ENCODE measurements at places on chromosomes 3 and 15. TPM values are rescaled to one million over a fixed set of nuclear protein-coding genes. Genes with fewer than 3 reads are reported as not detected.

DNA sequence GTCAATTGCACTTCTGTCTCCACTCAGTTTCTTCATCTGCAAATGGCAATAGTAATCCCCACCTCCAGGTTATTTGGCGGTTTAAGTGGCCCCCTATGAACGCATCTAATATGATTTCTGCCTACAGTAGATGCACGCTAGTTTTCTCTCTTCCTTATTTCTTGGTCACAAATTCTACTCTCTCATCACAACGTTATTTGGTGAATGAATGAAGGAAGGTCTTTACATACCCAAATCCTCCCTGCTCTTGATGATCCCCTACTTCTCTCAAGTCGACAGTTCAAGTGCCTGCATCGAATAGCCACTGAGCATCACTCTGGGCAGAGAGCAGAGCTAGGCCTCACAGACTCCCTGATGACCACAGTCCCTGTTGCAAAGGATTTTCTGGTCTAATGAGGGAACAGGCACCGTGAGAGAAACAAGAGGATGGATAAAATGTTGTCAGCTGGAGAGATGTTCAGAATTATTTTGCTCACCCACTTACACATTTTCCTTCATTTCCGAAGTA lies 181.2 kb upstream of the SMAD3 start:
- no peak overlapping the region for H3K4me3 ChIP-seq
- peak overlapping the region; percentile 80 for H3K27ac ChIP-seq
- DNase-seq = peak; percentile 88
- H3K36me3 ChIP-seq = no peaks in the 10 kb centered on the region

DNA sequence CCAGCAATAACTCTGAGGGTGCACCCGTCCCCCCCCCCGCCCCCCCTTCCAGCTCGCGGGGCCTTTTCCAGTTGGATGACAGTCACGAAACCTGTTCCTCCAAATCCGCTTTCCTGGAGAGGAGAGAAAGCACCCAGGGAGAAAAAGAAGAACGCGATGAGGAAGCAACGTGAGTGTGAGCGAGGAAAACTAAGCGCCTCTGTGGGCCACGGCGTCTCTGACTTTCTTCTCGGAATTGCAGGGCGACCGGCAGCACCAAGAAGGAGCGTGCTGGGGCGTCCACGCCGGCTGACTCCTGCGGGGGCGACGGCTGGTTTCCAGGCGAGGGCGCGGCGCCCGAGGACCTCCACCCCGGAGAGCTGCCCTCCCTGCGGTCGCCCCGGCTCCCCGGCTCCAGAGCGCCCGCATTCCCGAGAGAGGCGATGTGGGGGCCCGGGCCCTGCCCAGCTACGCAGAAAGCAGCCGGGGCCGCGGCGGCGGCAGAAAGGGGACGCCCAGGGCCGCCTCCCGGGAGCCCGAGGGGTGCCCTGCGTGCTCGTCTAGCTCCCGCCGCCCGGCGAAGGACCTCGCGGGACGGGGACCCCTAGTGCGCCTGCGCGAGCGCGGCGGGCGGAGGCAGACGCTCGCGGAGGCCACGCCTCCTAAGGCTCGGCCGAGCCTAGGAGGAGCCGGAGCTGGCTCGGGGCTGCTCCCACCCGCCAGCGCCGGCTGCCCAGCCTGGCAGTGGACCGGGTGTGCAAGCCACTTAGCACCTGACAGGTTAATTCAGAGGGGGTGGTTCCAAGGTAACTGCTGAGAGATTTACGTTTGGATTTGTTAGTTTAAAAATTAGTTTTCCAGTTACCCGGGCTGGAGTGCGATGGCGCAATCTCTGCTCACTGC lies 15.3 kb upstream of the ADIPOQ start:
- peaks cover 38% of the 10 kb centered on the region for H3K4me1 ChIP-seq
- peak overlapping the region; percentile 67 for H3K4me3 ChIP-seq
- peak overlapping the region; percentile 70 for H3K27ac ChIP-seq
- no peaks in the 10 kb centered on the region for H3K27me3 ChIP-seq
- no peaks in the 10 kb centered on the region for H3K36me3 ChIP-seq
- no peak for DNase-seq

DNA sequence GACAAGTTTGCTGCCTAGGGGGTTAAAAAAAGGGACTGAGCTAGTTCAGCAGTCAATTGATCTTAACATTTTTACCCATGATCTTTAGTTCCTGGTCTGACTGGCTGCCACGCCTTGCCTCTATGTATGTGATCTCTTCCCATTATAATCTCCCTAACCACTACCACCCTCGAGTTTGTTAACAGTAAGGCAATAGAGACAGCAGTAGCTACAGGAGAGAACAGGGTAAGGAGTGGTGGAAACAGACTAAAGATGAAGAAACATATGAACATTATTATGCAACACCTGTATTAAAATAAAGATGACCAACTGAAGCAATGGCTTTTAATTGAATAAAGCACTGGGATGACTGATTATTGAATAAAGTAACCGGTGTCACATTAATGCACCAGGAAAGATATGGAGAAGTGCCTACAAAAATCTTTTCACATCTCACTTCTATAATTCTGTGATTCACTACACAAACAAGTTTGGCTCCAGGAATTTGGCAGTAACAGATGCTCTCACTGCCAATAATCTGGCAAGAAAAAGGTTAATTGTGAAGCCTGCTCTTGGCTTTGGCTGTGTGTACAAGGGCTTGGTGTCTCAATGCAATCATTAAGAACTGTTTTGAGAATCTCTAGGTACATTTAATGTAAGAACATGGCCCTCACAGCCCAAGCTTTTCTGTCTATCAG lies 95.7 kb downstream of the HHLA2 start:
- no peak overlapping the region for H3K4me3 ChIP-seq
- no peaks in the 10 kb centered on the region for H3K36me3 ChIP-seq
- no peak for DNase-seq
- H3K4me1 ChIP-seq = peaks cover 7% of the 10 kb centered on the region

- no peaks in the 10 kb centered on the region for H3K27me3 ChIP-seq
- H3K27ac ChIP-seq = no peak overlapping the region
- peak; percentile 81 for DNase-seq
- no peak overlapping the region for H3K4me3 ChIP-seq
- no peaks in the 10 kb centered on the region for H3K4me1 ChIP-seq
These were observed 238.0 kb downstream of the MEX3B start for GRCh38 chr15:81807806-81808205.

DNA sequence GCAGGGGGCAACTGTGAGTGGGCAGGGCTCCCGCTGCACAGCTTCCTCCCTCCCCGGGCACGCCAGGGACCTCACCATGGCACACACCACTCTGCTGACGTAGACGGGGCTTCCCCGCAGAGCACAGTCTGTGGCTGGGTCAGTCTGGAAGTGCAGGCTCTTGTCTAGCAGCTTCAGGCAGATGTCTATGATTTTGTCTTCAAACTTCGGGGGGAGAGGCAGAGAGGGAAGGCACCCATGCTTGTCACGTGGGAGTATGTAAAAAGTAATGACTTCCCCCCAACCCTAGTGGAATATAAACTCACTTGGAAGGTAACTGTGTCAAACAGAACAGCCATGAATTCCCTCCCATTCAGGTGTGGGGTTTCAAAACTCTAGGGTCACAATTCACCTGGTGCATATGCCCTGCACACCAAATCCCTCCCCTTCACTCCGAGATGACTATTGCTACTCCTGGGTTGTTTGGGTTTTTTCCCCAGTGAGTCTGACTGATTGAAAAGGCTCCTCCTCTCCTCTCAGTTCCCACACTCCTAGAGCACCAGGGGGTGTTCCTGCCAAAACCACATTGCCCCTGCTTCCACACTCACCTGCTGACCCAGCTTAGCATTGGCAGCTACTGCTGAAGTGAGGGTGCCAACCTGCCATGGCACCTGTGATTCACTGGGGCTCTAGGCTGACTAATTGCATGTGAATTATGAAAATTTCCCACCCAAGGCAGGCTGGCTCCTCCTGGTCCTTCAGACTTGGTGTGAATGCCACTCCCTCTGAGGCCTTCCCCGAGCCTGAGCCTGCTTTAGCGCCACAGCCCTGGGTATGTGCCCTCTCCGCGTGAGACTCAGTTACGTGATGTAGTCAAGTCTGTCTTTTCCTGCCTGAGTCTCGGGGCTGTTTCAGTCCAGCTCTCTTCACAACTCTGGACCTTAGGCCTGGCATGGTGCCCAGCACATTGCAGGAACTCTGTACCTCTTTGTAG lies 13.0 kb downstream of the TGM5 start:
- H3K4me3 ChIP-seq = no peak overlapping the region
- H3K36me3 ChIP-seq = no peaks in the 10 kb centered on the region
- H3K27ac ChIP-seq = no peak overlapping the region

- no peaks in the 10 kb centered on the region for H3K4me1 ChIP-seq
- no peaks in the 10 kb centered on the region for H3K27me3 ChIP-seq
- no peak overlapping the region for H3K4me3 ChIP-seq
These were observed 262.2 kb downstream of the MEX3B start for GRCh38 chr15:81783586-81783985.

DNA sequence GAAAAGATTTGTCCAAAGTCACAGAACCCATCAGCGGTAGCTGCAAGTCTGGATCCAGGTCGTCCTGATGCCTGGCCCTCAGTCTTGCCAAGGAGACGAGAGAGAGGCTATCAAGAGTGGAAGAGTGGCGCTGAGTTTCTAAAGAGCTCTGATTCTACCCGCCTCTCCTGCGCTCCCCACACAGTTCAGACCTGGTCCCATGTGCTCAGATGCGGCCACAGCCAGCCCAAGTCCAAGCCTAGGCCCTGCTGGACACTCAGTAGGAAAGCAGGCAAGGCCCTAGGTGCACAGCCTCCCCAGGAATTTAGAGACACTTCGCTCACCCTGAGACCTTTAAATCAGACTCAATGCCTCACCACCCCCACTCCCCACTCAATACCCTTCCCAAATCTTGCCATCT lies 32.4 kb downstream of the CCDC12 start:
- H3K4me3 ChIP-seq = no peak overlapping the region
- DNase-seq = no peak
- peaks cover 79% of the 10 kb centered on the region for H3K4me1 ChIP-seq
- no peaks in the 10 kb centered on the region for H3K27me3 ChIP-seq

DNA sequence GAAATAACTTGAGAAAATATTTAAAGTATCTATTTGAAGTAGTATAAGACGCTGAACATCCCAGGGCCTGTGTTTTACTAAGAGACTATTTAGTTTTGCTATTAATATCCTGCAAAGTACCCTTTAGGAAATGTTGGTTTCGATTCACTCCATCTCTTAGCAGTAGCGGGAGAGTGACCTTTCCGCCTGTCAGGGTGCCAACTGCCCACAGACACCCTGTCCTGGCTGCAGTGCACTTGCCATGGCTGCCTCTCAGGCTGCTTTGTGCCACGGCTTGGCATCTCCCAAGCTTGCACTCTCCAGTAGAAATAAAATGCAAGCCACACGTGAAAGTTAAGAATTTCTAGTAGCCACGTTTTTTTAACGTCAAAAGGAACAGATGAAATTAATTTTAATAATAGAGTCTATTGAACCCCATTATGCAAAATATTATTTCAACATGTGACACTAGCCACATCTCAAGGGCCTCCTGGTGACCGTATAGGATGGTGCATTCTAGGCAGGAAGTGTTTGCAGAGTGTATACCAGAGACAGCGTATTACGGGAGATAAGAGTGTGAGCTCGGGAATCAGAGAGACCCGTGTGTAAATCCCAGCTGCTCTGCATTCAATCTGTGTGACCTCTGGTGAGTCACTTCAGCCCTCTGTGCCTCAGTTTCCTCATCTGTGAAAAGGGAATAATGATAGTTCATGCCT lies 19.8 kb downstream of the ADAMTS9 start:
- H3K4me3 ChIP-seq = peak overlapping the region; percentile 28
- peaks cover 40% of the 10 kb centered on the region for H3K36me3 ChIP-seq
- peak overlapping the region; percentile 68 for H3K27ac ChIP-seq
- no peaks in the 10 kb centered on the region for H3K27me3 ChIP-seq
- peaks cover 32% of the 10 kb centered on the region for H3K4me1 ChIP-seq

The BDH1 gene
- 11.7 TPM for total RNA-seq

The LDHAL6B gene
- not detected for total RNA-seq

The FSTL1 gene
- 664 TPM for total RNA-seq

The SLC6A11 gene
- not detected for total RNA-seq

The MEX3B gene
- 1.7 TPM for total RNA-seq

The CMSS1 gene
- 13.8 TPM for total RNA-seq
